NT2/D1 (cell line): ENCODE measurements at places on chromosomes 1 and 21.

DNA sequence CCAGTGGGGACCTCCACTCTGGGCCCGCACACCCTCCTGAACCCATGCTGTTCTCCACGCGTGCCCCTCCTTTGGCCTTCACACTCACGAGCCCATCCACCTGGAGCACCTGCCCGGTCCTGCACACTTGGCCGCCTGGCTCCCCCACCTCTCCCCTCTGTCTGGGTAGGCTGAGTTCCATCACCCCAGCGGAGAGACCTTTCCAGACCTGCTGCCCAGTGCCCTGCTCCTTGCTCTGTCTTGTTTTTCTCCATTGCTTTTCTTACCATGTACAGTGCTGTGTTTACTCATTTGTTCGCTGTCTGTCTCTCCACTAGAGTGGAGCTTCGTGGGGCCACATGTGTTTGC is 351.0 kb upstream of the VAMP3 start:
- DNase-seq = no peak

- no peak for DNase-seq
Observed at GRCh38 chr21:38284216-38284615, 27.4 kb downstream of the KCNJ15 start.

GRCh38 chr1:75198163-75198562 is 64.0 kb downstream of the LHX8 start:
- DNase-seq = no peak

DNA sequence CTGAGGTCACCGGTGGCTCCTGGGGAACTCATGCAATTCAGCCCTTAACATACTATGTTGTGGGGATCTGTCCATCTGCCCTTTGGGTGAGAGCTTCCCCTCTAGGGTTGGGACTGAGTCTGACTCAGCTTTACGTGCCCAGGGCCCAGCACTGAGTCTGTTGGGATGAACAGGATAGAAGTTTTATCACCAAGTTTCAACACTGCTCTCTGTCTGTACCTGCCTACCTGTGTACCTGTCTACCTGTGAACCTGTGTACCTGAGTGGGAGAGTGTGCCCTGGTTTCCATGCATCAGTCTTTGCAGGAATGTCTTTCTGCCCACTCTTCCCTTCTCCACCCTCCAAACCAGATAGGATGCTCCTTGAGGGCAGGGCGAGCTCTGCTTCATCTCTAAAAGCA is 90.6 kb upstream of the POU3F1 start:
- DNase-seq = no peak

DNA sequence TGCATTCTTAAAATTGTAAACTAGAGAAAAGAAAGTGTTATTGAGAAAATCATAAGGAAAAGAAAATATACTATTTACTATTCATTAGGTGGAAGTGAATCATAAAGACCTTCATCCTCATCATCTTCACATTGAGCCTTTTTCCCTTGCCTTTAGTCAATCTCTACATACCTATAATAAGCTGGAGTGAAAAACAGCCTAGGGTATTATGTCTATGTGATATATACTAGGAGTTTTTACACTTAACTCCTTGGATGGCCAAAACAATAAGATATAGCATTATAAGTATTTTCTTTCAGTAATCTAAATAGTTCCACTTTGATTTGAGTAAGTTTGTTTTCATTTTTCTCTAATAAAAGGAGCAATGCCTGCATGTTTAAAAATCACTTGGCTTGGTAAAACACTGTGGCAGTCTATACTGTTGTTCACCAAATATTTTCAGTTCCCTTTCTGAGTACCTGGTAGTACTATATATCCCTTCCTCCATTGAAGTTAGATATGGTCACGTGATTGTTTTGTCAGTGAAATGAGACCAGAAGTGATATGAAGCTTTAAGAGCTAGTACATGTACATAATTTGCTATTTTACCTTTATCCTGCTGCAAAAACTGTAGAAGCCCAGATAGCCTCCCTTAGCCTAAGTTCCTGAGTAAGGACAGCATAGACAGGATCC is 78.3 kb downstream of the CLEC20A start:
- DNase-seq = no peak

- DNase-seq = no peak
Observed at GRCh38 chr1:209585672-209586071, 2.2 kb downstream of the CAMK1G start.

GRCh38 chr1:167548059-167548932 is 5.3 kb downstream of the CREG1 start:
- DNase-seq = no peak

GRCh38 chr1:93623875-93624274 is 57.8 kb downstream of the BCAR3 start:
- no peak for DNase-seq

DNA sequence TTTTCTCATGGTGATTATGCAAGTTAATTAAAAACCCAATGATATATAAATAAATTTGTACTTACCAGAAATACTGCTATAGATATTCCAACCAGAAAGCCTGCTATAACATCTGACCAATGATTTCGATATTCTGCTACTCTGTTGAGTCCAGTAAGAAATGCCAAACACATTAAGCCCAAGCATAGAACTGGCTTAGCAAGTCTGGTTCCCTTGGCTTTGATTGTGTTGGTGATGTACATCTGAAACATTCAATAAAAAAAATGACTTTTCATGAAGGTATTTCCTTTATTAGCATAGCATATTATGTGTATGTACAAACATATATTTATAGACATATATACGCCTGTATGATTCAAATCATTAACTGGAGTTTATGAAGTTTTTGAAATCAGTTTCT is 82.8 kb downstream of the PLPPR5 start:
- no peak for DNase-seq

- DNase-seq = no peak
Observed at GRCh38 chr21:17427831-17428483, 84.9 kb upstream of the CXADR start.

GRCh38 chr1:36531833-36532232 is 49.1 kb upstream of the CSF3R start:
- no peak for DNase-seq

- DNase-seq = no peak
Observed at GRCh38 chr1:54384918-54385726, 21.1 kb downstream of the SSBP3 start.

DNA sequence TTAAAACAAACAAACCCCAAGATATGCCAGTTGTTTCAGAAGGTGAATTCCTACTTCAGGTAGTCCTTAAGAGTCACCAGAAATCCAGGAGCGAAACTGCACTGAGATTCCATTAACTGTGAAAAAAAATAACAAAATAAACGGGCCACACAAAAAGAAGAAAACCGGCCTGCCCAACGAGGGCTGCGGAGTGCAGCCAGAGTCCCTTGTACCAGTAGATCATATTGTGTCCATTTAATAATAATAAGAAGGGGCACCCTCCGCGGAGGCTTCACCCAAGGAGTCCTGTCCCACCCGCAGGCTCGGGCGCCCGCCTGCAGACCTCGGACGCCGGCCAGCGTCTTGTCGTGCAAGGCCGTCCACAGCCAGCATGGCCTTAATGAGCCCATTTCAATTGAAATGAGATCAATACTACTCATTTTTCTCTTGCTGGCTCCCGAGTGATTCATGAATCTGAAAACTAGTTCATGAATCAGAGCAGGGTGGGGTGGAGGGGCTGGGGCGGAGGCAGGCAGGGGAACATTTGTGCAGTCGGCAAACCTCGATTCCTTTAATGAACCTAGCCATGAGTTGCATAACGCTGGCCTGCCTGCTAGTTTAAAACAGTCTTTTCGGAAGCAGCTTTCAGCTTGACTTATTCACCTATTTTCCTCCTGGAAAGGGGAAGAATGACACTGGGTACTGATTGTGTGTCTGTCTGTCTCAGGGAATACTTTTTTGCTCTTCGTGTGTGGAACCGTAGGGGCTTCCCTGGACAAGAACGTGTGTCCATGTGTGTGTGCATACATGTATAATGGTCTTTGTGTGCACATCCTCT is 113.1 kb upstream of the IRF2BP2 start:
- DNase-seq = no peak

- peak; percentile 20 for DNase-seq
Observed at GRCh38 chr1:79588719-79589118, 582.2 kb upstream of the ADGRL4 start.

GRCh38 chr1:230300322-230301301 is 125.5 kb downstream of the PGBD5 start:
- DNase-seq = no peak

DNA sequence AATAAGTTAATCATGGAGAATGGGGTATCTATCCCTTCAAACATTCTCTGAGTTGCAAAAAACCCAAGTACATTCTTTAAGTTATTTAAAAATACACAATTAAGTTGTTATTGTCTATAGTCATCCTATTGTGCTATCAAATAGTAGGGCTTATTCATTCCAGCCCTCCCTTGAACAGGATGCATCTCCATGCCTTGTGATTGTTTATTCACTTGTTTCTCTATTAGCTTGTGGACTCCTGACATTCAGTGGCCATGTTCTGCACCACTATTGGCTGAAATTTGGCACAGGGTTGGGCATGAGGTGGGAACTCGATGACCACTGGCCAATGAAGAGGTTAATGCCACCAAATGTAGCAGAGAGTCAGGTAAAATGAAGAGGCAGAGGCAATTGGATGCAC is 272.8 kb downstream of the TNR start:
- no peak for DNase-seq

DNA sequence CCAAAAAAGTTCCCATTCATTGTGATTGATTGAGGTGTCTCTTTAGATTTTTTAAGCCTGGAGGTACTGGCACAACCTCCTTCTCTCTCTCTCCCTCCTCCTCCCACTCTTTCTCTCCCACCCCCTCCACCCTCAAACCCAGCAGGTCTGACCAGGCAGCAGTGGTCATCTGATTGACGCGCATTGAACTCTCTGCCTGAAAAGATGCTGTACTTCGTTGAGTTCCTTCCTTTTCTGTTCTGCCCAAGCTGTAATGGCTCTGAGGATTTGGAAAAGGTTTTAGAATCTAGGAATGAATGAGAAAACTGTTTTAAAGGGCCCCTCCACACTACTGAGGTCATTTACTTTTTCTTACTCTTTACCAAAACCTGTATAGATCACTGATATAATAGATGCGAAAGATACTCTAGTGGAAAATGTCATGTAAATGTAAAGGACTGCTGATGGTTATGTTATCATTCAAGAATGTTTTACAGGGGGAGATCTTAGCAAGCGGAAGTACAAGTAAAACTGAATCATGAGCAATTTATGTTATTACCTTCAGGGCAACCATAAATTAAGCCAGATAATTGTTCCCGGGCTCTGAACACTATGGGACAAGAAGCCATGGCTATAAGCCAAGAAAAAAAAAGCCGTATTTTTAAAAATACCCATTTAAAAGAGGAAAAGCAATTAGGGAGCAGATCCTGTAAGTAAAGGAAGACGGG is 25.2 kb upstream of the DYRK1A start:
- DNase-seq = no peak

GRCh38 chr1:52189898-52190480 is 48.1 kb downstream of the ZFYVE9 start:
- DNase-seq = no peak

- no peak for DNase-seq
Observed at GRCh38 chr1:39003281-39003680, 12.2 kb downstream of the AKIRIN1 start.

DNA sequence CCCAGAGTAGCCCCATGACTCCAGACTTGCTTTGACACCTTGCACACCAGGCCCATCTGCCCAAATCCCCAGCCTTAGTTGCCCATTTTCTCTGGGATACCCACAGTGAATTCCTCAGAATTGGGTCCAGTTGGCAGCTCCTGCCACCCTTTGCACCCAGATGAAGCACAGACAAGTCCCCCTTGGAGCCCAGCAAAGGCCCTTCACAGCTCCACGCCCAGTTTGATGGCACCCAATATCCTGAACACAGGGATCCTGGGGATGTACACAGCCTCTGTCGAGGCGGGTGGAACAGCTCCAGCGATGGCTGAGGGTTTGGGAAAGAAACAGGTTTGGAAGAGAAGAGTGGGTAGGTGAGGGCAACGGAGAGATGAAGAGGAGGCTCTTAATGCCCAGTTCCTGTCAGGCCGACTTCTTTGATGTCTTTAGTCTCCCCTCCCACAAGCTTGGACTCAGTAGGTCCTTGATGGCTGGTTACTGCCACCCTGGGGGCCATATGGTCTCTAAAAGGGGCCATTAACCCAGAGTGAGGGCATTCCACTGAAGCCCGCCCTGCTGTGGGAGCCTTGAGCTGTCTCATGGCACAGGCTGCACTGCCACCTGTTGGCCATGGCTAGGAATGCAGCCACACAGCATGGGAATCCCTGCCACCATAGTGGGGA is 21.7 kb downstream of the TMEM53 start:
- peak; percentile 81 for DNase-seq

GRCh38 chr1:4055294-4055967 is 155.4 kb upstream of the C1orf174 start:
- no peak for DNase-seq

DNA sequence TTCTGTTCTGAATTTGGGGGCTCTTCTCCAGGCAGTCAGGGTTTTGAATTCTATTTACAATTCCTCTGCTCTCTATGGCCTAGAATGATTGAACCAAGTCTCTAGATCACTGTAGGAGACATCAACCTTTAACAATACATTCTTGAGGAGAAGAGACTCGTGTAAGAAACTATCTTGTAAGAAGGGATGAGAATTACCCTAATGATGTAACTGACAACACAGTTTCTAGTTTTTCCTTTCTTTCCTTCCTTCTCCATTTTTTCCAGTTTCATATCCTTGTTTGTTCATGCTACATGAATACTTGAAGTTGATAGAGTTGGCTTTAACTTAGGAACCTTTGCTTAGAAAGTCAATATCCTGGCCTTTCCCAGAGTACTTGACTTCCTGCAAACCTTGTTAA is 1.3 kb upstream of the ATP1A1 start:
- no peak for DNase-seq

- no peak for DNase-seq
Observed at GRCh38 chr1:8825985-8826481, 8.6 kb upstream of the RERE start.
